ENCODE measurements at places on chromosomes 16 and 17.
A peak's percentile ranks its signal among the peaks of the same experiment; 100 is the strongest.

- no peak for DNase-seq
These were observed 12.7 kb downstream of the PHLPP2 start for GRCh38 chr16:71711789-71712188.

DNA sequence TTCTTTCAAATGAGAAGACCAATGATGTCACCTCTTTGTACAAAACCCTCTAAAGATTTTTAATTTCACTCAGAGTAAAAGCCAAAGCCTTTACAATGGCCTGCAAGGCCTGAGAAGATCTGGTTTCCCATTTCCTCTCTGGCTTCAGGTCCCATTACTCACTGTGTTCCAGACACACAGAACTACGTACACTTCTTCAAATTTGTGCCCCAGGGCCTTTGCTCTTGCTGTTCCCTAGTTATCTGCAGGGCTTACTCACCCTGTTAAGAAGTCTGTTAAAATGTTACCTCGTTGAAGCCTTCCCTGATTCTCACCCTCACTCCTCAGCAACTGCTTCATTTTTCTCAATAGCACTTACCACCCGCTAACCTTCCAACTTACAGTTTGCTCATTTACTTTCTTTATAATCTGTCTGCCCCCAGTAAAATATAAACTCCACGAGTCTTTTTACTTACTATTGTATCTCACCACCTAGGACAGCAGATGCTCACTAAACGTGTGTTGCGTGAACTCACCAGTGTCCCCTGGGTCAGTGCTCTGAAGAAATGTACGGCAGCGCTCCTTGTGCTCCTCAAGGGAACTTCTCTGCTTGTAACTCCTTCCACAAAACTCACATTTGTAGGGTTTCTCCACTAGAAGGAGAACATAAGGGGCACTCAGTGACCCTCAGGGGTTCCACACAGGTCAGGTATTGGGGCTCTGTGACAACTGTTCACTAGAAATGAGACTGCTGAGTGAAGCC, 50.2 kb downstream of the GRB7 start:
- DNase-seq: no peak

GRCh38 chr16:1420111-1420539, 422 bp downstream of the UQCC4 start:
- peak; percentile 8 for DNase-seq

GRCh38 chr17:75783069-75783783, 1.4 kb upstream of the UNK start:
- DNase-seq: no peak

DNA sequence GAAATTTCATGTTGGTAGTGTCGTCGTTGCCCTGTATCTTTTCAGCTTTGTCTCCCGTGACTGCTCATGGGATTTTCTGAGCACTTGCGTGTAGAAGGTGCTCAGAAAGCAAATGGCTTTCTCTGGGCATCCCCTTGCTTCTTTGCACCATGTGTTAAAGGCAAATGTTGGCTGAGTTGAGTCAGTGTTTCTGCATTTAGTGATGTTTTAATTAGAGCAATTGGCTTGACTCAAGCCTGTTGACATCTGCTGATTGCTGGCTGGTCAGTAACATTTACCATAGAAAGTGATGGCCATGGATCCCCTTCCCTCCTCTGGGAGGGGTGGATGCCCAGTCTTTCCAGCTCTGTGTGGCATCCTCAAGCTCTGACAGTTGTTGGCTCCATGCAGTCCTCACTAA, 187.2 kb upstream of the MPHOSPH6 start:
- no peak for DNase-seq

GRCh38 chr16:55576384-55576783, 9.9 kb downstream of the CAPNS2 start:
- DNase-seq: no peak

- DNase-seq: no peak
These were observed 12.0 kb downstream of the MYO18A start for GRCh38 chr17:29168079-29168758.

GRCh38 chr17:17865035-17865434, 28.2 kb upstream of the SREBF1 start:
- no peak for DNase-seq

DNA sequence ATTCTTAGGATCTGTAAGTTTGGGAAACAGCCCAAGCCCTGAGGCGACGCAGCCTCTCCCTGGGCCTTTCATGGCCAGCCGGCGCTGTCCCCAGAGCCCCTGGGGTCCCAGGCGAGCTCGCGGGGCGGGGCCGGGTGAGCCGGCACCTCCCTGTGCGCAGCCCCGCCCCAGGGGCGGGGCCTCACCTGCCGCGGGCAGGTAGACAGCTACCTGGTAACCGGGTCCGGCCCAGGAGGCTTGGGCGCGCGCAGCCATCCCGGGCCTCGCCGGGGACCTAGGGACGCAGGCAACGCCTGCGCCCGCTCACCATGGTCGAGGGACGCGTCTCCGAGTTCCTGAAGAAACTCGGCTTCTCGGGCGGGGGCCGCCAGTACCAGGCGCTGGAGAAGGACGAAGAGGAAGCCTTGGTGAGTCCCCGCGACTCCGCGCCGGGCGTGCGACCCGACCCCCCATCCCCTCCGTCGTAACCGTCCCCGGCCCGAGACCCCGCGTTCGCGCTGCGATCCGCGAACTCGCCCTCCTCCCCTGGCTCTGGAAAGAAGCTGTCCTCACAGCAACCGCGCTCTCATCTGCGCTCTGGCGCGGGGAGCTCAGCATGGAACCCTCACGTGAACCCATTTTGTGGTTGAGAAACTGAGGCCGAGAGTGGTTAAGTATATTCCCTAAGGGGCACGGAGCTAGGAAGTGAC, at the start of gene ATP2C2:
ATP2C2 (plus strand) TSS at position 231 of the 689 bp plus-strand sequence; CDS start at position 309, 78 bp downstream.
- DNase-seq: no peak
